ENCODE measurements at places on chromosomes 2 and 18. TPM values are rescaled to one million over a fixed set of nuclear protein-coding genes. Genes with fewer than 3 reads are reported as not detected.

GRCh38 chr2:186589612-186590349, at the start of gene ITGAV:
Gene ITGAV, plus strand, starts transcription at chr2:186590056. Its CDS starts 283 bp downstream, at chr2:186590339.
- peak; percentile 87 for DNase-seq

DNA sequence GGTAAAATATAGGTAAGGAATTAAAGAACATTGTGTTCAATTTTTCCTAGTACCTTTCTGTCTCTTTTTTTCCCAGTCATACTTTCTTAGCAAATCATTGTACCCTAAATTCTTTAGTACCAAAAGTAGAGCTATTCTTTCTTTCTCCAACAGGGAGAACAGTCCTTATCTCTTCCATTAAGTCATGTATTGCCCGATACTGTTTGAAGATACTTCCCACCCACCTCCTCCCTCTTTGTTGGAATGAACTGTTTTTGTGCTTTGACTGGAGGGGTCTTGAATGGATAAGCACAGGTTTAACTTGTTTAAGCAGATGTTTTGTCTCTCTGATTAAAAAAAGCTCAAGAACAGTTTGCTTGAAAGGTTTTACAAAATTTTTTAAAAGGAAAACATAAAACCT, 41.3 kb downstream of the RAB10 start:
- DNase-seq: no peak

DNA sequence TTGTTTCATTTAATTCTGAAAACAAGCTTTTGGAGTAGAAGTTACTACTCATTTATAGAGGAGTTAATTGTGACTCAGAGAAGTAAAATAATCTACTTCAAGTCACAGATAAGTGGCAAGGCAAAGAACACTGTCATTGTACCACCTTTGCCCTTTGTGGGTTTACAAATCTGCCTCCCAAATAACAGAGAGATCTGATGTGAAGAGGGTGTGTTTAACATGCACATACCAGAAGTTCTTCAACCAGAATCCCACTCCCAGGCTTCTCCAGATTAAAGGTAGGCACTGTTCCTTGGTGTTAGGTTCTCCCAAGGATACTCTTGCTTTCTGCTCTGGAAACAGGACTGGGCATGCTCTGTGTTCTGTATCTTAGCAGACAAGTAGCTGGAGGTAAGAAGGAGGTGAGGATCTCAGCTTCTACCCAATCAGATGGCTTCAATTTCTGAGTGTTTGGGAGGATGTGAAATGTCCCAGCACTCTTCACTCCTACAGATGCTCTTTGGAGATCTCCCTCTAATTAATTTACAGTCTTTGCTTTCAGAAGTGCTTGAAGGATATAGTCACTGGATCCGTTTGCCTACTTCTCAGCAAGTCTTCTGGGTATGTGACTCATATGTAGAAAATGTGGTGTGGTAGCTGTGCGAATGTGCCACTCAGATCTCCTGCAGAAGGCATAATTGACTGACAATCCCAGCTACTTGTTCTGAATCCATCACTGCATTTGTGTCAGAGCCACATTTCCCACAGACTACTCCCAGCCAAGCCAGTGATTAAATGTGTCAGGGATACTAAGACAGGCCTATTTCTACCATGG, 111.1 kb downstream of the KLHL14 start:
- DNase-seq: no peak

GRCh38 chr2:191100216-191100615, 50.6 kb downstream of the STAT4 start:
- no peak for DNase-seq

Gene ACADL
- total RNA-seq: not detected

Gene HAAO
- 0.28 TPM for total RNA-seq

DNA sequence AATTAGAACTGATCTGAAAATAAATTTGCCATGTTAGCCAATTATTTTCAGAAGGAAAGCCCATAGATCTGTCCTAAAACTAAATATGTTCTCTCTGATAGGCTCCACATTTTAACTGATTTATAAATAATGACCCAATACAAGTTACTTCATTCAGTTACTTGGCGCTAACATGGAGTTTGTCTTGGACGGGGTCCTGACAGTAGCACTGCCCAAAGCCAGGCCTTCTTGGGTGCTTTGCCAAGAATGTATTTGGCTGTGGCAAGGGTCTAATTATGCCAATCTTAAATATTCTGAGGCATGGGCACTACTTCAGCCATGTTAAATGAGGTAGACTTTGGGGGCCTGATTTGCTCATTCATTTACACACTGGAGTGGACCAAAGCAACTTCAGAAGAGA, 135.0 kb upstream of the PKDCC start:
- no peak for DNase-seq

DNA sequence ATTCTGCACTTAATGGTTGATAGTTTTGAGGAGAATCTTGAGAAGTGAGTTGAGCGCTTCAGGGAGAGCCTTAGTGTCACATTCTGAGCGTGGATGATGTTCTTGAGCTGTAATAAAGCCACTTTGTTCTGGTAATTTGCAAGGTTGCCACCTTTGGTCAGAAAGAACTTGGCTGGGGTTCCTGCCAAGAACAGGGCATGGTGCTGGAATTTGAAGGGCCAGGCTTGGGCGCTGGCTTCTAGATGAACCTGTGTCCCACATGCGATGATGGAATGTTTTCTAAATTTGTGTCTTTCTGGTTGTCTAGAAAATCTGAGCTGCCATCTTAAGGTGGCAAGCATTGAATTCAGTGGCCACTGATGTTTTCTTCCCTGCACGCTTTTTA, 124.1 kb upstream of the EML6 start:
- DNase-seq: no peak

Measured in activated CD4-positive, alpha-beta memory T cell treated with anti-CD3 and anti-CD28 coated beads, Interleukin-2, amount 10 ng/mL, durations not matched to agents 7 days and 5 days (primary cell).